Fibroblast of skin of back (primary cell): ENCODE measurements at places on chromosomes 7 and 10.

DNA sequence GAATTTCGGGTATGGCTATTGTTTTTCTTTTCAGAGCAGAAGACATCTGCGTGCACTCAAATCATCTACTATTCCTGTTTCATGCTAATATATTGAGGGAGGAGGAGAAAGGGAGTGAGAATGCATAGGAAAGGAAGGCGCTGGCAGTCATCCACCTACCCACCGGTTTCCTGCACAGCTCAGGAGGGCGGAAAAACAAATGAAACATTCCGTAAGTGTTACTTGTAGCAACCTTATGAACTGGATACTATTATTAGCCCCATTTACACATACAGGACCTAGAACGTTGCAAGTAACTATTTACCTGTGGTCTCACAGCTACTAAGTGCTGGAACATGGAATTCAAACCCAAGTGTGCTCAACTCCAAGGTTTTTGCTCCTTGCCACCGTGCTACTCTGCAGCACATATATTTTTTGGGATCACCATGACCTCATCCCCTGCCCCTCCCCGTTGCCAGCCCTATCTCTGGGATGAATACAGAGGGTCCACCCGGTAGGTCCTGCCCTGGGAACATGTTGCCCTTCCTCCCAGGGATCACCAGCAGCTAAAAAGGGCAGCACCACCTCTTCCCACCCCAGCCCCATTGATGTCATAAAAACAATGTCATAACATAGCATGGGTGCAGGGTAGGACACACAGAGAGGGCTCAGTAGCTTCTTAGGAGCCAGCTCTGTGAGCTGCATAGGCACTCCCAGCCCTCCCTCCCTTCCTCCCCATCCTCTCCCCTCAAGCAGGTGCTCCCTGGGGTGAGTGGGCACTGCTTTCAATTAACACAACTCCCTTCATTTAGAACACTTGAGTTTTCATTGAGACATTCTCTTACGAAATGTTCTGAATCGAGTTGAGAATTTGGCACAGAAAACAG lies 16.9 kb downstream of the GFRA1 start:
- peak; percentile 46 for DNase-seq

DNA sequence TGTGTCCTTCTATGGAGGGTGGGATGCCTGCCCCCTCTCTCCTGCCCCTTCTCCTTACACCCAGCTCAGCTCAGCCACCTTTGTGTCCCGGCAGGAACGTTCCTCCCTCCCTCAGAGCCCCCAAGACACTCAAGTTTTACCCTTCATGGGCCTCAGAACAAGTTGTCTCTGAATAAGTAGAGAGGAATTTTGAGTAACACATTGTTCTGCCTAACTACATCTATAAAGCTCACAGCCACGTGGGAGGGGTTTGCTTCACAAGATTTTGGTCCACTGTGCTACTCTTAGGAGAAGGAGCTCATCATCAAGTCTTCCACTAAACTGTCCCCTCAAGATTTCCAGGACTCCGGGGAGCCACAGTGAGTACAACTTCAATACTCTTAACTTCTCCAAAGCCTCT lies 51.6 kb upstream of the ZNF32 start:
- peak; percentile 59 for DNase-seq

- DNase-seq: no peak
Measured at GRCh38 chr7:99305473-99306260, 20.0 kb upstream of the ARPC1A start.

DNA sequence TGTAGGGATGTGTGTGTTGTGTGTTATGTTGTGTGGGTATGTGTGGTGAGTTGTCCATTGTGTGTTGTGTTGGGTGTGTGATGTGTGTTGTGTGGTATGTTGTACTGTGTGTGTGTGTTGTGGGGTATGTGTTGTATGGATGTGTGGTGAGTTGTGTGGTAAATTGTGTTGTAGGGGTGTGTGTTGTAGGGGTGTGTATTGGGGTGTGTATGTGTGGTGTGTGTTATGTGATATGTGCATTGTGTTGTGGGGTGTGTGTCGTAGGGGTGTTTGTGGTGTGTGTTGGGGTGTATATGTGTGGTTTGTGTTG lies 97.8 kb upstream of the PODXL start:
- DNase-seq: no peak

GRCh38 chr10:68175949-68176348 lies 56.0 kb downstream of the ATOH7 start:
- DNase-seq: no peak

DNA sequence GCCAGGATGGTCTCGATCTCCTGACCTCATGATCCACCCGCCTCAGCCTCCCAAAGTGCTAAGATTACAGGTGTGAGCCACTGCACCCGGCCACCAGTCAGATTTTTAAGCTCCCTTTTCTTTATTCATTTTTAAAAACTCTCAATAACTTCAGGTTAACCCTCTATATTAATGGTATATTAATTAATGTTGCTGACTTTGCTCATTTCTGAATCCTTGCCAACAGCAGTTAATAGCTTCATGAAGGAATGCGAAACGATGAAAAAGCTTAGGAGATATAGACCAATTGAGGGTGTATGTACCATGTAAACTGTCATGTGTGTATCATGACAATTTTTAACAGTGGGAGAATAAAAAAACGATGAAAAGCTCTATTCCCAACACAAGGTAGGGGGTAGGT lies 27.5 kb downstream of the PNPLA8 start:
- no peak for DNase-seq

DNA sequence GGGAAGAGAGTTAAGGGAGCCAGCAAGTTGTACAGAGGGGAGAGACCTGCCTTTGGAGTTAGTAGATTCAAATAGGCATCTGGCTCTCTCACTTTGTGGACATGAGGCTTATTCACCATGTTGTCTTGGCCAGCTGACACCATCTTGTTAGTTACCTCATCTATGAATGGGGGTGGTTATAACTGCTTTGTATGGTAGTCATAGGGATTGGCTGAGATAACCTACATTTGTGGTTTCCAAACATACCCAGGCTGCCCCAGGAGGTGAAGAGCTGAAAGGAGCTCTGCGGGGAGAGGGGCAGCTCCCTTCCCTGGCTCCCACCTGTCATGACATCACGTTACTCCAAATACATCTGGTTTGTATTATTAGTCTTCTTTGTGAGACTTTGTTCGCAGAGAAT lies 393.3 kb upstream of the AUTS2 start:
- peak; percentile 20 for DNase-seq

DNA sequence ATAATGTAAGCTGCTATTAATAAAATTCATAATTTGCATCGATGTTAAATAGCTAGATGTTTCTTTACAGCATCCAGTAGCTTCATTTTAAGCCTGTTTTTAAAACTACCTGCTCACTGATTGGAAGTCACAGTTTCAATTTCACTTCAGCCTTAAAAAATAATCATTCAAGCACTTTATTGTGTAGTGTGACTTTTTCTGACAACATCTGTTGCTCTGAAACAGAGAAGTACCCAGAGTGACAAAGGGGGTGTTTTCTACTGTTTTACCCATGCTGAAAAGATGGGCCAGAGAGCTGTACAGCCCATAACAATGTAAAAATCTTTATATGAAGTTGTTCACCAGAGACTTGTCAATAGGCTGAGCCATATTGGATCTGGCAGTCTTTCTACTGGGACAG lies 437.2 kb downstream of the MDFIC start:
- no peak for DNase-seq

DNA sequence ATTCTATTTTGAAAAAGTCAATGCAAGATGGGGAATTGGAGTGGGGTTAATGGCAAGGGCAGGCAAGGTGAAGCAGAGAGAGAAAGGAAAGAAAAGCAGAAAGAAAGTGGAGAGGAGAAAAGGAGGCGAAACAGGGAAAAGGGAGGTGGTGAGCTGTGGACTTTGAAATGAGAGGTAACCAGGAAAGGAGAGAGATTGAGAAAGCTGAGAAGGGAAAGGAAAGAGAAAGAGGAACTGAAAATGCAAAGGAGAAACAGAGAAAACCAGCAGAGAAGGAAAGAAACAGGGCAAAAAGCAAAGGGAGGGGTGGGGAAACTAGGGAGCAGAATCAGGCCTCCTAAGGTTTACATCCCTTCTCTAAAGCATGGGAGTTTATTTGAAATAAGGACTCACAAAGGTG lies 72.5 kb upstream of the TPK1 start:
- no peak for DNase-seq

- no peak for DNase-seq
Measured at GRCh38 chr10:123639131-123639530, 27.0 kb upstream of the GPR26 start.

DNA sequence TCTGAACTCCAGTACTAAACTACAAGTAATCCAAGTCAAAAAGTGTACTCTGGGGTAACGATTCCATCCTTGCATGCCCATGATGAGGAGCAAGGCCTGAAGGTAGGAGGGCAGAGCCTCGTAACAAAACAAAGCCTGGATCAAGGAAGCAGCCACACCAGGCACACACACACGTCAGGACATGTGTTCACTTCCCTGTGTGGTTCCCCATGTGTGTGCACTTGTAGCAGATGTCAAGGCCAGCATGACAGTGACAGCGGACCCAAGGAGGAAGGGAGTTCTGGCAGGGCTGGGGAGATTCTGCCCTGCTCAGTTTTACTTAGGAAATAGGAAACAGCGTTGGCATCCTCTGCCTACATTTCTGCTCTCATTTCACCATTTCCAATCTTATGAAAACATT lies 92.8 kb downstream of the ALOX5 start:
- no peak for DNase-seq

GRCh38 chr7:68362745-68363518 lies 1235.3 kb upstream of the AUTS2 start:
- DNase-seq: no peak

GRCh38 chr7:7002418-7003062 lies 176.5 kb upstream of the CCZ1B start:
- DNase-seq: no peak

DNA sequence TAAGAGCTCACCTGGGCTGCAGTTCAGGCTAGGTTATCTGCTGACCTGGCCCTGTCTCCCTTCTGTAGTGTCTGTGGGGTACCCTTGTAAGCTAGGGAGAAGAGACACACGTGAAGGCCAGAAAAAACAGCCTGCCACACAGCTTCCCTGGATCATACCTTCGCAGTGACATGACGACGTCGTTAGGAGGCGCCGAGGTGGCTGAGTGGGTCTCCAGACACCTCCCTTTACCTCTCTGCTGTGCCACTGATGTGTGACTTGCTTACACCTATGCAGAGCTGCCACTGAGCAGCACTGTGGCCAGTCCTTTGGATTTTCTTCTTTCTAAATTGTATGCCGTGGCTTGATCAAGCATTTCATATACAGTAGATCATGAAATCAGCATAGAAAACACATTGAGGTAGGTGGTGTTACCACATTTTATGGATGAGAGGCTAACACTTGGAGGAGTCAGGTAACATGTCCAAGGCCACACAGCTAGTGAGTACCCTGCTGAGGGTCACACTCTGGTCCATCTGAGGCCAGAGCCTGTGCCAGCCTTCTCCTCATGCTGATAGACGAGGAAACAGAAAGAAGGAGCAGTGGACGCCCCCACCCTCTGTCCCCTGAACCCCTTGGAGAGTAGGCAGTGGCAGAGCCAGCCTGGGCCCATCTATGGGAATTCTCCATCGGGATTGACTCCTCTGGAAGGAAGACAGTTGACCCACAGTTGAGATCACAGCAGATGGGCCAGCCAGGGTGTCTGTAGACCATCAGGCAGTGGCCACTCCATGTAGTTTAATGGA lies 23.1 kb downstream of the HTRA1 start:
- DNase-seq: no peak

GRCh38 chr7:20158684-20159083 lies 58.5 kb downstream of the MACC1 start:
- peak; percentile 14 for DNase-seq

GRCh38 chr10:63155388-63156020 lies 22.4 kb downstream of the NRBF2 start:
- DNase-seq: no peak

DNA sequence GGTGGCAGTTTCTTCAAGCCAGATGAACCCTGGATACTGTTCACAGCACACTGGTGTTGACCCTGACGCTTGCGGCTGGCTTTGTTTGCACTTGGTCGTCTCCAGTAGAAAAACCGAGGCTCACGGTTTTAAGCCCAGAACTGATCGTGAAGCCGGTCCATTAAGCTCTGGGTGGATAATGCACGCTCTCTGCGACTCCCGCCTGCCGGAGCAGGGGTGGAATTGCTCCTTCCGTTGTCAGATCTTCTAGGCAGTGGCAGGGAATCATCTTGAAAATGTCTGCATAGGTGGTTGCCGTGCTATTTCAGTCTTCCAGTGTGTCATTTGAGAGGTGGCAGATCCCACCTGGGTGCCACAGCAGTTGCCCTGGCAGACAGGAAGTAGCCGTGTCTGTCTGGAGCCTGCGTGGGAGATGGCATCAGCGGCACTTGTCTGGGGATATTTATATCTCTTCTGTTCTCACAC lies 35.9 kb upstream of the AP5Z1 start:
- no peak for DNase-seq

DNA sequence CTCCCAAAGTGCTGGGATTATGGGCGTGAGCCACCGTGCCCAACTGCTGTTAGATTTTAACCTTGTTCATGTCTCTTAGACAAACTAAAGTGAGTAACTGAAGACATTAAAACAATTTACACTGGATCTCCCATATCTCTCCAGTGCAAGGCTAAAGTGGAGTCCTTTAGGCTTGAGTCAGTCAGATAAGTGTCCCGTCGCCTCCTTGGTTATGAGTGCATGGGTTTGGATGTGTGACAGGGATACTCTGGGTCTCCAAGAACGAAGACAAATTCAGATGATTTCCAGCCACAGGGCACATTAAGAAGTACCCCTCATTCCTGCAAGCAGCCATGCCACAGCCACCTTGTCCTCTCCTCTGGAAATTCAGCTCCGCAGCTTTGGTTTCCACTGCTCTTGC lies 66.1 kb upstream of the PDZD8 start:
- no peak for DNase-seq

GRCh38 chr10:65943451-65943850 lies 982.4 kb upstream of the LRRTM3 start:
- no peak for DNase-seq

DNA sequence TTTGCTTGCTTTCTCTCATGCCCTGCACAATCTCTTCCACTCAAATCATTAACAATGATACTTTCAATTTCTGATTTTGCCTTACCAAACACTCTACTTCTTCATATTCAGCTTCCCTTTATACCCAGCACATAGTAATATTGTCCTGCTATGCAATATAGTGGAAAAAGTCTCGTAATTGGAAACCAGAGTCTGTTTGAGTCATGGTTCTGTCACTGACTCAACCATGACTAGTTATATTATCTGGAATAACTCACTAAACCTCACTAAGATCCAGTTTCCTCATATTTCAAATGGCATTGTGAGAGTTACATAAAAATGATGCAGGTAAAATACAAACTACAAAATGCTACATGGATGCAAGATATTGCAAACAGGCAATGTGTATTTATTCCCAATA lies 98.5 kb upstream of the LRRTM3 start:
- peak; percentile 79 for DNase-seq

DNA sequence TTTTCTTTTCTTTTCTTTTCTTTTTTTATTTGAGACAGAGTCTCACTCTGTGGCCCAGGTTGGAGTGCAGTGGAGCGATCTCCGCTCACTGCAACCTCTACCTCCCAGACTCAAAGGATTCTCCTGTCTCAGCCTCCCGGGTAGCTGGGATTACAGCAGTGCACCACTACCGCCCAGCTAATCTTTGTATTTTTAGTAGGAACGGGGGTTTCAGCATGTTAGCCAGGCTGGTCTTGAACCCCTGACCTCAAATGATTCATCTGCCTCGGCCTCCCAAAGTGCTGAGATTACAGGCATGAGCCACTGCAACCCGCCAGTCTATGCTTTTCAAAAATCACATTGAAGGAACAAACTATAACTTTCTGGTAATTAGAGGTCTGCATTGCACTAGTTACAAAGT lies 2.4 kb downstream of the USP6NL start:
- no peak for DNase-seq

GRCh38 chr10:822661-823367 lies 108.7 kb downstream of the LARP4B start:
- no peak for DNase-seq

GRCh38 chr10:60389413-60390025 lies at the start of gene ANK3:
Gene ANK3 (minus strand): TSS chr10:60389875. CDS start chr10:60389538, 337 bp downstream.
- DNase-seq: no peak
